Left lung (tissue), 14 donors: ENCODE measurements at places on chromosomes 1 and 21. TPM values are rescaled to one million over a fixed set of nuclear protein-coding genes. Genes with fewer than 3 reads are reported as not detected.

Gene ETNK2
- polyA plus RNA-seq, result 11.1 TPM

- H3K27ac ChIP-seq, result no peak overlapping the region
- no peaks in the 10 kb centered on the region for H3K27me3 ChIP-seq
- no peaks in the 10 kb centered on the region for H3K36me3 ChIP-seq
- no peaks in the 10 kb centered on the region for H3K4me1 ChIP-seq
These were observed 73.2 kb upstream of the DNAJC6 start for GRCh38 chr1:65235867-65236805.

- H3K27me3 ChIP-seq, result no peaks in the 10 kb centered on the region
- no peak overlapping the region for H3K27ac ChIP-seq
- no peak for DNase-seq
- no peak overlapping the region for H3K4me3 ChIP-seq
These were observed 45.5 kb upstream of the IRF2BP2 start for GRCh38 chr1:234655328-234656069.

DNA sequence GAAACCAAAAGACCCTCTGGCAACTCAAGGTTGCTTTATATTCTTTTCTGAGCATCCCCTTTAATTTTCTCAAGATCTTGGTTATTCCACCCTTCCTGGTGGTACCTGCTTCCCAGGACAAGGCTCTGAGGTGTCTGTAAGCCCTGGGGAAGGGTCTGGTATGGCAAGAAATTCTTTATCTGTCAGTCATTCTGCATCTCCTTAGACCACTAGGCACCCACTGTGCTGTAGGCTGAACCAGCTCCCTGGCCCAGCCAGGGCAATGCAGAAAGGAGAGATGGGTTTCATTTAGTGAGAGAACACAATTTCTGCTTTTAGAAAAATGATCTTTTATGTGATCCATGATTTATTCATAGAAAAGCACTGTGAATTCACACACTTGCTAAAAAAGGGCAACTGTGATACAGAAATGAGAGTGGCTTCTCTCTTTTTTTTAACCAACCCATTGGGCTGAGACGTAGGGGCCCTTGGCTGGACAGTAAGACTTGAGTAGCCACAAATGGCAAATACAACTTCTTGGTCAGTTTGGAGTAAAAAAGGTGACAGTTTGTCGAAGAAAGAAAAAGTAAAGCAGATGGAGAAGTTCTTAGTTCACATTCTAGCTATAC, 4.1 kb downstream of the UROD start:
- H3K36me3 ChIP-seq, result peaks cover 22% of the 10 kb centered on the region
- no peaks in the 10 kb centered on the region for H3K27me3 ChIP-seq
- H3K4me3 ChIP-seq, result no peak overlapping the region
- peaks cover 34% of the 10 kb centered on the region for H3K4me1 ChIP-seq
- no peak for DNase-seq

DNA sequence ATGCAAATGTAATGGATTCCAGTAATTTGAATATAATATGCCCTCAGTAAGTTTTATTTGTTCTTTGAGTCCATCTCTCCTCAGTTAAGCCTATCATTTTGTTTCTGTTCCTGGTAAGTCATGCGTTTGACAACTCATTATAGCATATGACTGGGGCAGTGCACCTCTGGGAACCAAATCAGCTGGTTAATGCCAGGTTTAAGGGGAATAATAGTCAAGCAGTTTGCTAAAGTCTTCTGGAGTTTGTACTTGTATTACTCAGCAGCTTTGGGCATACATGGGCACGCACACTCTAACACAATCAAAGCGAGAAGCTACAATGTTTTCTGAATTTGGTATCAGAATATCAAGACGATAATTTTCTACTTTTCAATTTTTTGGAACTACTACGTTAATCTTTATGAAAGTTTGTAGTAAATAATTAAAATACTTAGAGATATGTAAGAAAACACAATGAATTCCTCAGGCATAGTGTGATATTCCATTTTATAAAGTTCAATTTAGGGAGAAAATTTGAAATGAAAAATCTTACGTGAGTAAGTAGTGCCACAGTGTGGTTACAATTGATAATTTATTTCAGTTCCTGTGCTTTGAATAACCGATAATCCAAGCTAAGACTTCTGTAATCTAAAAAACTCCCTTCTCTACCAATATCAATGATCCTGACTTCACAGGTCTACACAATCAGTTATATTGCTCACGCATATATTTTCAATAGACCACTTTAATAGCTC, 43.8 kb upstream of the KCTD3 start:
- no peaks in the 10 kb centered on the region for H3K36me3 ChIP-seq
- no peak for DNase-seq
- no peak overlapping the region for H3K27ac ChIP-seq
- no peak overlapping the region for H3K4me3 ChIP-seq

- peak overlapping the region; percentile 88 for H3K27ac ChIP-seq
- no peak for DNase-seq
- H3K4me1 ChIP-seq, result peaks cover 60% of the 10 kb centered on the region
These were observed 29.5 kb upstream of the JUN start for GRCh38 chr1:58813361-58813760.

DNA sequence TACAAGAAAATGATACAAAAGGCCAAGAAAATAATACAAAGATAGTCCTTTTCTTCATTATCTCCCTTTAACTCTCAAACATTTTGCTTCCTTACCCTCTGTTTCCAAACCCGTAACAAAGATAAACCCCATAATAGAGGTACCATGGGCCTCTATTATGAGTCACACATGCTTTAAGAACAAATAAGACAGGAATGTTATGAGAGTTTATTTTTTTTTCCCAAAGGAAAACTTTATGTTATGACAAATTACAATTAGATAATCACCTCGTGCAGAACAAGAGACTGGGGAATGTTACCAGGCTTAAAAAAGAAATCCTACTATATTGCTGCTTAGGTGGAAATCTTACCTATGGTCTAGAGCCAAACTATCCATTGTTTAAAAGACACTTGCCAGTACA, 272.0 kb downstream of the BRINP3 start:
- H3K4me3 ChIP-seq, result no peak overlapping the region
- H3K36me3 ChIP-seq, result no peaks in the 10 kb centered on the region
- DNase-seq, result no peak
- no peaks in the 10 kb centered on the region for H3K4me1 ChIP-seq
